ENCODE measurements at places on chromosomes 5 and 9.
A peak's percentile ranks its signal among the peaks of the same experiment; 100 is the strongest.

DNA sequence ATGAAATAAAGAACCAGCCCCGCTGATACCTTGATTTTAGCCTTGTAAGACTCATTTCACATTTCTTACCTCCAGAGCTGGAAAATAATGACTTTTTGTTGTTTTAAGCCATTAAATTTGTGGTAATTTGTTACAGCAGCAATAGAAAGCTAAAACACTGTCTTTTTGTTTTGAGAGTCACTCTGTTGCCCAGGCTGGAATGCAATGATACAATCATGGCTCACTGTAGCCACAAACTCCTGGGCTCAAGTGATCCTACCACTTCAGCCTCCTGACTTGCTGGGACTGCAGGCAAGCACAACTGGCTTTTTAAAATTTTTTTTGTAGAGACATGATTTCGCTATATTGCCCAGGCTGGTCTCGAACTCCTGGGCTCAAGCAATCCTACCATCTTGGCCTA lies 34.7 kb upstream of the MYO10 start:
- no peak for DNase-seq

GRCh38 chr5:139809331-139809810 lies 13.8 kb downstream of the PSD2 start:
- DNase-seq = no peak

DNA sequence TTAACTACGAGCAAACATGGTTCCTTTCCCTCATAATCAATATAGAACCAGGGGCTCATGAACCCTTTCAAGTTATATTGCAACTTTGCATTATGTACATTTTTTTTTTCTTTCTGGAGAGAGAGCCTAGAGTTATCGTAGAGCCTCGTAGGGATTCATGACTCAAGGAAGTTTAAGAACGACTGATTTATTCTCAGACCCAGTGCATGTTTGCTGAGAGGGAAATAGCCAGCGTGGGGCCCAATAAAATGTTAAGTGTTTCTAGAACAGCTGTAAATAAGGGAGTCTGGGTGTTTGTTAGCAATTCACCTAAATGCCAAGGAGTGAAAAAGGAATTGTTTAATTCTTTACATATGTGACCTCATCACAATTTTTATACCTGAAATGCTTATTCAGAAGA lies 119.0 kb upstream of the KLF9 start:
- no peak for DNase-seq

GRCh38 chr9:136011703-136012496 lies 50.7 kb upstream of the UBAC1 start:
- no peak for DNase-seq

- no peak for DNase-seq
These were observed 33.5 kb downstream of the LNPEP start for GRCh38 chr5:96969366-96969765.

GRCh38 chr5:107153283-107153682 lies 517.5 kb downstream of the EFNA5 start:
- no peak for DNase-seq

DNA sequence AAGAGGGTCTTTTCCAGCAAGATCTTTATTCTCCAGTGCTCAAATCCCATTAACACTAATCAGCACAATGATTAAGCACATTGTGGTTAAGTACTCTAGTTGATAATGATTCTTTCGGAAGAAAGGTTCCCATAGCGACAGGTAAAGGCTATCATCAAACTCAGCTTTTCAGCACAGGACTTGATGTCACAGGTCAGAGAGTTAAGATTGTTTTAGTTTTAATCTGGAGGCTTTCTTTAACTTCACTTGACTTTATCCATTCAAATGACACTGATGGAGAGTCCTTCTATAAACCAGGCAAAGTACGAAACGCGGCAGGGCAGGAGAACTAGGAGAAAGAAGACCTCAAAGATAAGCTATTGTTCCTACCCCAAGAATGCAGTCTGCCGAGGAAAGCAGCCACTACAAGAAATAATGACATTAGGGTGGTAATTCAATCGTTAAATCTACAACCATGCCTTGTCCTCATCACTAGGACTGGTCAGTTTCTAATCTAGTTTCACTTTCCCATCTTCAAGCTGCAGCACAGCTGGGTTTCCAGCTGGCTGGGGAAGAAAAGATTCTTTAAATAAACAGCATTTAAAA lies 4.6 kb downstream of the NRG2 start:
- peak; percentile 52 for DNase-seq

- no peak for DNase-seq
These were observed 136.3 kb upstream of the RASEF start for GRCh38 chr9:83199240-83199639.

DNA sequence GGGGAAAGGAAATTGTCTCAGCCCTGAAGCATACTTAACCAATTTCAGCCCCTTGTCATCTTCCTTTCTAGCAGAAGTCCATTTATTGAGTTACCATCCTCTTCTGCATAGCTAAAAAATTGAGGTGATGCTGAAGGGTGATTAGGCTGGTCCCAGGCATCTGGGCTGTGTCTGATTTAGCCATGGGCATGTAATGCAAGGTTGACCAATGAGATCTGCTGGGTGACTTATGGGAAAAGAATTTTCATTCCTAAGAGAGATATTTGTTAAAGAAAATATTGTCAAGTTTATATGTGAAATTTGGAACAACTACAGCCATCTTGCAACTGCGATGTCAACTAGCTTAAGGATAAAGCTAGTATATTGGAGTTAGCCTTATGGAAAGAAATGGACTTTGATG lies 5.1 kb downstream of the ITGA2 start:
- no peak for DNase-seq

DNA sequence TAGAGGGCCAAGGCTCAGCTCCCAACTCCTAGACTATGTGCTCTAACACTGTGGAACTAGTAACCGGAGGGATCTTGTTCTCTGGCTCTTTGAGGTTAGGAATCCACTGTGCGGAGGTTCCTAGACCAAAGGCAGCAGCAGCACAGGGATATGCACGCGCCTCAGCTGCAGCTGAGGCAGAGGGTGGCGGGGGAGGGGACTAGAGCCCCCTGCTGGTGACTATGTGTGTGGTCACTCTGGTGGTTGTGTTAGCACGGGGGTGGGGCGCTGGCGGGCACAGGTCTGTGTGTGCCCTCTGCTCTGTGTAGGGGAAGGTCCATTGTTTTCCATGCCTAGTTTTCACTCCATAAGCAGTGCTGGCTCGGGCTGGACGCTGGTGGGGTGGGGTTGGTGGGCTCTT lies 458.0 kb upstream of the IZUMO3 start:
- DNase-seq = peak; percentile 7

GRCh38 chr9:84945878-84946538 lies 276.5 kb downstream of the NTRK2 start:
- DNase-seq = no peak

- DNase-seq = peak; percentile 82
These were observed 66.4 kb downstream of the MACROH2A1 start for GRCh38 chr5:135332519-135333150.

DNA sequence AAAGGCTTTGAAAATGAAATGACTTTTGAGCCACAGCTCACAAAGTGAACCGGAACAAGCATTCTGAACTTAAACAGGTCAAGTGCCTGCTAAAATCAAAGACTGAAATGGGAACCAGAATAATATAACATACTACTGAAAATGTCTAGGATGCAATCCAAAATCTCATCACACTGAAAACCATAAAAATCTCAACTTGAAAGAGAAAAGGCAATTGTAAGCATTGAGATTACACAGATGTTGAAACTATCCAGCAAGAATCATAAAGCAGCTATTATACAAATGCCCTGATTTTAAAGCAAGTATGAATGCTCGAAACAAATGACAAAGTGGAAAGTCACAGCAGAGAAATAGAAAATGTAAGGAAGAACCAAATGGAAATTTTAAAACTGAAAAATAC lies 211.5 kb upstream of the GAS1 start:
- DNase-seq = no peak

- no peak for DNase-seq
These were observed 13.1 kb upstream of the DCAF12 start for GRCh38 chr9:34139477-34140146.

- no peak for DNase-seq
These were observed 35.9 kb upstream of the SARDH start for GRCh38 chr9:133773889-133774655.

GRCh38 chr9:86322973-86323644 lies 31.1 kb downstream of the TUT7 start:
- DNase-seq = no peak

- no peak for DNase-seq
These were observed 27.6 kb upstream of the DUSP1 start for GRCh38 chr5:172798422-172799215.

- DNase-seq = no peak
These were observed 155.2 kb downstream of the ARHGEF28 start for GRCh38 chr5:73781107-73781768.

GRCh38 chr5:176365351-176366231 lies at the start of gene ARL10:
Gene ARL10, plus strand, starts transcription at chr5:176365487. Its CDS starts 77 bp downstream, at chr5:176365564.
- peak; percentile 85 for DNase-seq

All from GM13977 (cell line).